Activated gamma-delta T cell treated with anti-CD3 and anti-CD28 coated beads, Interleukin-2, amount 50 U/mL, for 16 hours (primary cell): ENCODE measurements at places on chromosomes 1 and 21.

DNA sequence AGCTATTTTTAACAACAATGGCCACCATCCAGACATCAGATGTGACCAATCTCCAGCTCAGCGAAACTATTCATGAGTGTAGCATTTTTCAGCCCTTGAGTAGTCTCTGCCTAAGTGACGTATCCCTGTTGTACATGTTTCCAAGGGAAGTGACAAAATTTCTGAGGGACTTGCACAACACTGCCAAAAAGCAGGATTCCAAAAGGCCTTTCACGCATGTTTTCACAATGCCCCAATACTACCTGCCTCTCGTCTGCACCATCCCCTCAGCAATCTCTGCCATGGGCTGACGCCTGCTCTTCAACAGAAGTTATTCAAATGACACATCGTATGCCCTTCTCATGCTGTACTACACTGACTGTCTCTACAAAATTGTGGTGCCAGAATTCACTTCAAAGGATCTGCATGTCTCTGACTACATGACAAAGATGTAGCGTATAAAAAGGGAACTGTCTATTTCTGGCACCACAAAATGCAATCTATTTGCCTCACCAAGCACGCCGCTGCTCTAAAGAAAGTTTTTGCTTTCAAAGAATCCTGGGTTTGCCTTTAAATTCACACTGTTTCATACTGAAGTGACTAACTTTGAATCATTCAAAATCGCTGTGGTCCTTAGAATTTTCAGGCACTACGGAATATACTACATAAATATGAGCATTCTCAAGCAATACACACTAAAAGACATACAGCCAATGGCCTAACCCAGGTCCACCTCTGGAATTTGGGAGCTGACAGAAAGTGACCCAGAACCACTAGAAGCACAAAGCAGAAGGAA, 32.9 kb downstream of the JAK1 start:
- no peak for DNase-seq

GRCh38 chr1:57424231-57425027, 569 bp upstream of the DAB1 start:
- no peak for DNase-seq

DNA sequence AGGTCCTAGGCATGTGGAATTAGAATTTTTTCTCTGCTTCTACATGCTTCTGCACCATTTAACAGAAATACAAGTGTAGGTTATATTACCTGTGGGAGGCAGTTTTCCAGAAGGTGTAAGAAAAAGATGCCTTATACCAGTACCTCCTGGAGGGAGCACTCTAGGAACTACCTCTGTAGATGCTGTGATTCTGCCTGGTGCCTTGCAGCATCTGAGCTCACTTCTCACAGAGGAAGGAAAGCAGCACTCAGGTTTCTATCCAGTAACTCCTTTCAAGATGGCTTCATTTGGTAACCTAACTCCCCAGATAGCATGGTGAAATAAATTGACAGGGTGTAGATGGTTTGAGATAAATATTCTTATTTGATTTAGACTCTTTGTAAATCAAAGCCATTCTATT, 50.3 kb downstream of the GIPC2 start:
- no peak for DNase-seq

GRCh38 chr1:14377386-14377785, 221.1 kb upstream of the KAZN start:
- no peak for DNase-seq

GRCh38 chr1:68454534-68454933, 4.8 kb upstream of the RPE65 start:
- DNase-seq = no peak
